ENCODE measurements at places on chromosomes 16 and 17.

- no peak for DNase-seq
These were observed 24.4 kb downstream of the LAT start for GRCh38 chr16:29009050-29009837.

DNA sequence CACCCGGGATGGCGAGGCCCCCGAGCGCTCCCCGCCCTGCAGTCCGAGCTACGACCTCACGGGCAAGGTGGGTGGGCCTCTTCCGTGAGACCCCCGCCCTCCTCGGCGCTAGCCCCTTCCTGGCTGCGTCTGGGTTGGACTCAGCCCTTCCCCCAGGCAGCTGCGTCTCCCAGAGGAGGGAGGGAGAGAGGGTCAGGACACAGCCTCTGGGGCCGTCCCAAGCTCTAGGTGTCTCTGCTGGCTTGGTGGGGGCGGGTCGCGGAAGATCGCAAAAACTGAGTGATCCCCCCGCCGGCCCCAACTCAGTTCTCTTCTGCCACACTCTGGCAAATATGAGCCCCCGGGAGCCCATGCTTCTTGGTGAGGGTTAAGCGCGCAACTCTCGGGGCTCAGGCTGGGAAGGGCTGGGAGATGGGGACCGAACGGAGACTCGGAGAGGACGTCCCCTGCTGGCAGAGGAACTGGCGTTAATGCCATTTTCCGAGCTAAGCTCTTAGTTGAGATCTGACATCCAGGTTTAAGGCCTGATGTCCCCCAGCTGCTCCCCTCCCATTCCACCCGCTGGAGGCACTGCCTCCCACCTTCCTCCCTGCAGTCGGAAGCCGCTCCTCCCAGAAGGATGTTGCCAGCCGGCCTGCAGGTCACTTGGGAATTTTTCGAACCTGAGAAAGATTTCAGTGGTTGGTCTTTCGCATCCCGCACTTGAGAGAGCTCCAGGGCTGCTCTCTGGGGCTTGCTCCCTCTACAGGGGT, 419 bp downstream of the RAB37 start:
- DNase-seq: no peak

- DNase-seq: no peak
These were observed 55.4 kb downstream of the TNFRSF13B start for GRCh38 chr17:16916557-16916920.

- peak; percentile 43 for DNase-seq
These were observed 542 bp downstream of the KLHL36 start for GRCh38 chr16:84648595-84649510.

All from head of caudate nucleus (tissue), 42 donors.